Ovary (tissue), 10 donors: ENCODE measurements at places on chromosomes 3 and 15. TPM values are rescaled to one million over a fixed set of nuclear protein-coding genes. Genes with fewer than 3 reads are reported as not detected.
A peak's percentile ranks its signal among the peaks of the same experiment; 100 is the strongest.

Gene ACOX2
- 15.3 TPM for total RNA-seq

Gene NR2E3
- 0.69 TPM for total RNA-seq

Gene IL5RA
- total RNA-seq: 0.99 TPM

Gene SLC22A13
- 0.15 TPM for total RNA-seq

Gene SLC51A
- total RNA-seq: 4.6 TPM

Gene MAP6D1
- 3.1 TPM for total RNA-seq

Gene SENP7
- 24.7 TPM for total RNA-seq

DNA sequence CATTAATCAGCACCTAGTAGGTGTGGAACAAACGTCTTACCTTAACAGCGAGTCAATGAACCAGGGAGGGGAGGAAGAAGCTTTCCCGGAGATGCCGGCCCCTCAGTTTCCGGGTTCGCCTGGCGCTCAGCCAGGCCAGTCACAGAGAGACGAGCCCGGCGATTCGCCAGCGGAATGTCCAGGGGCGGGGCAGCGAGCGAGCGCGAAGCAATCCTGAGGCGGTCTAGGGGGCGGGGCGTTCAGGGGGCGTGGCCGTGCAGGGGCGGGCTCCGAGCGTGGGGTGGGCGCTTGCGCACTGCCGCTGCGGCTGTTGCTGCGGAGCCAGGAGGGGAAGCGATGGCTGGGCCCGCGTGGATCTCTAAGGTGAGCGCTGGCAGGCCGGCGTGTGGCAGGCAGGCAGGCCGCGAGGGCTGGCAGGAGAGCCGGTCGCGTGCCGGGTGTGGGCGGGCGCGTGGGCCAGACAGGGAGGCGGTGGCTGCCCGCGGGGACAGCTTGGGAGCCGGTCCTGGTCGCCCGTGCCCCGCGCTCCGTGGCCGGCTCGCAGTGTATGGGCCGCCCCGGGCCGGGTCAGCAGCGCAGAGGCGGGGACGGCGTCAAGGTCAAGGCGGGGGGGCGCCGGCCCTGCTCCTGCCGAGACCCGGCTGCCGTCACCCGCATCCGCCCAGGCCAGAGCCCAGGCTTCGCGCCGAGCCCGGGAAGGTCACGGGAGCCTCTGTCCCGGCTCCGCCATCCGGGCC, at the start of gene IDH3A:
Gene IDH3A (plus strand): TSS at position 295 of the 737 bp plus-strand sequence. CDS start 42 bp downstream, at position 337.
- peak within 1 kb of the TSS; percentile 59 for H3K4me3 ChIP-seq
- H3K27me3 ChIP-seq: no peaks in the 10 kb centered on the region
- DNase-seq: peak; percentile 100

- no peak overlapping the region for H3K27ac ChIP-seq
- H3K4me1 ChIP-seq: no peaks in the 10 kb centered on the region
- no peak for DNase-seq
- no peaks in the 10 kb centered on the region for H3K27me3 ChIP-seq
Measured at GRCh38 chr3:80000022-80000421, 232.2 kb upstream of the ROBO1 start.

DNA sequence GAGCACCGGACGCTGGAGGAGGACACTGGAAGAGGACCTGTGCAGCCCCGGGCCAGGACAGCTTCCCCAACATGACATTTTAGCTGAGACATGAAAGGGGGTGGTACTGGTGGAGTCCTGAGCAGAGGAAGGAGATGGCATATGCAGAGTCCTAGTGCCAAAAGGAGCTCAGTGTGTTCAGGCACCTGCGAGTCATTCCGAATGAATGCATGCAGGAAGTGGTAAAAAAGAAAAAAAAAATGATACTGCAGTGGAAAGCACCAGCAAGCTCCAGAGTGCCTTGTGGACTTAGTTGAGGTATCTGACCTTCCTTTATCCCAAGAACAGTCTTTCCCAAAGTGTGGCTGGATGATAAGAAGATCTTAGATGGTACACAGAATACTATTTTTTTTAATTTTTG, 6.6 kb upstream of the ZNF148 start:
- H3K27ac ChIP-seq: no peak overlapping the region
- DNase-seq: no peak
- H3K4me1 ChIP-seq: no peaks in the 10 kb centered on the region
- no peak overlapping the region for H3K4me3 ChIP-seq
- no peaks in the 10 kb centered on the region for H3K27me3 ChIP-seq

DNA sequence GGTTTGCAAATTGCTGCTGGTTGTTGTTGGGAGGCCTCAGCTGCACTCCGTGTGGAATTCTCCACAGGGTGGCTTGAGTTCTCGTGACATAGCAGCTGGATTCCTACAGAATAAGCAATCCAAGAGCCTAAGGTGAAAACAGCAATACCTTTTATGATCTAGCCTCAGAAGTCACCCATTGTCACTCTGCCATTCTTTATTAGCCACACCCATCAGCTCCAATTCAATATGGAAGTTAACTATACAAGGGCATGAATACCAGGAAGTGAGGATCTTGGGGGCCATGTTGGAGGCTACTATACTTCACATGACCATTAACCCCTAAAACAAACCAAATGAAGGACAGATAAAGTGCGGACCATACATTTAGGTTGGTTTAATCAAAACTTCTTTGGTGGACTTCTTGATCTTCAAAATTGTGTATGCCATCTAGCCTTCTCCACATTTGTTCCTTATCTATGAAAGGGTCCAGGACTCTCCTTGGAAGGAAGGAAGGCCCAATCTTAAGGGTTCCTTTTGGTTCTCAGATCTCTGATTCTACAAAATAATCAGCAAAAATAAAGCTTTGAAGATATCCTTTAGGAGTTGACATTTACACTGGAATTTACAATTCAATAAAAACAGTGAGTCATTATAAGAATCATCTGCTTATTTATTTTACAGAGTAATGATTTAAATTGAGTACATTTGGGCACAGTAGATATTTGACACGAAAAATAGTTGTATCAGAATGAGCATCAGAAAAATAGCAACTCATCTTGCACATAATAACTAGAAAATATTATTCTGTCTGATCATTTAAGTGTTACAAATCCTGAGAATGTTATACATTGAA, 21.5 kb downstream of the CIAO2A start:
- no peak for DNase-seq
- no peak overlapping the region for H3K4me3 ChIP-seq
- no peak overlapping the region for H3K27ac ChIP-seq
- H3K4me1 ChIP-seq: peaks cover 8% of the 10 kb centered on the region

- H3K4me3 ChIP-seq: no peak overlapping the region
- no peaks in the 10 kb centered on the region for H3K4me1 ChIP-seq
- H3K27ac ChIP-seq: no peak overlapping the region
- no peak for DNase-seq
Measured at GRCh38 chr3:7166460-7166859, 305.5 kb downstream of the GRM7 start.

- H3K27ac ChIP-seq: peak overlapping the region; percentile 63
- peak overlapping the region; percentile 82 for H3K4me3 ChIP-seq
- no peaks in the 10 kb centered on the region for H3K27me3 ChIP-seq
- no peaks in the 10 kb centered on the region for H3K36me3 ChIP-seq
- peaks cover 12% of the 10 kb centered on the region for H3K4me1 ChIP-seq
- no peak for DNase-seq
Measured at GRCh38 chr3:16514021-16514700, 662 bp upstream of the RFTN1 start.

DNA sequence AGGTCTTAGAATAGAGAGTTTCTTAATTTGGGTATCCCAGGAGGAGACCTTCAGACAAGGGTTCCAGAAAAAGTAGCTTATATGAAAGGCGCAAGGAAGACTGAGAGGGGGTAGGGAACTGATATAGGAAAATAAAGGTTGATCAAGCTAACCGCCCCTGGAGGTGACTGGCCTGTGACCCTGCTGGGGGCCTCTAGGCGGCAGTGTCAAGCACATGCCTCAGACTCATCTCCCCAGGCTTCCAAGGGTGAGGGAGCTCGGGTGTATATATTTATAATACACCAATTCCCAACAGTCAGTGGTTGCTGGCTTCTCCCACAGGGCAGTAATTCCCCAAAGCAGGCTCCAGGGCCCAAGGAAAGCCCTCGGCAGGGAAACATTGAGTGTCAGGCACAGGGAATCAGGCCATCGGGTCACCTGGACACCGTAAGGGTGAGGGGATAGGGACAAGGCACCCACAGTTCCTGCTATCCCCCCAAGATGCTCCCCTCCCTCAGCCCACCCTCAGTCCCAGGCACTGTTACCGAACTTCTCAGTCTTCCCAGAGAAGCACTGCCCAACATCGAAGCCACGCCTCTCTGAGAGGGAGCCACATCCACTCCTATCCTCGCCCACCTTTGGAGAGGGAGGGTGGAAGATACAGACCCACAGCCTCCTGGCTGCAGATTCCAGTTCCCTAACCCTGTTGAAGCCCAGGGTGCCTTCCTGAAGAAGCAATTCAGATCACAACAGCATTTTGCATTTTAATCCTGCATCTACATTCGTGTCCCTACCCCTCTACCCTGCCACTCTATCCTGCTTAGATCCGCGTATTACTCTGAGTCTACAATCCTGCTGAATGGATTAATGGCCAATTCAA, 19.5 kb upstream of the CAV3 start:
- H3K4me3 ChIP-seq: no peak overlapping the region
- no peaks in the 10 kb centered on the region for H3K4me1 ChIP-seq
- no peak for DNase-seq
- H3K27me3 ChIP-seq: no peaks in the 10 kb centered on the region

GRCh38 chr15:99090011-99090699, 14.7 kb upstream of the SYNM start:
- no peaks in the 10 kb centered on the region for H3K4me1 ChIP-seq
- H3K27ac ChIP-seq: no peak overlapping the region
- no peak overlapping the region for H3K4me3 ChIP-seq
- H3K27me3 ChIP-seq: no peaks in the 10 kb centered on the region
- no peaks in the 10 kb centered on the region for H3K36me3 ChIP-seq
- no peak for DNase-seq

DNA sequence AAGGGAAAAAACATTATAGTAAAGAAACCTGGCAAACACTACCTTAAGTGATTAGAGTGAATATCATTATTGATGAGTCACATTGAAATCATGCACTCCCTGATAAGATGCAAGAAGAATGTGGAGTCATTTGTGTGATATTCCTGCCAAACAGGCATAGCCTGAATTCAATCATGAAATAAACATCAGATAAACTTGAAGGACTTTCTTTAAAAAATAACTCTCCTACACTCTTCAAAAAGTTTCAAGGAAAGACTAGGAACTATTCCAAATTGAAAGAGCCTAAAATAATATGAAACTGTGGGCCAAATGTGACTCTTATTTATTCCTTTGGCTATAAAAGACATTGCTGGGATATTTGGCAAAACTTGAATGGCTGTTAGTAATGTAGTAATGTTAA, 625.7 kb upstream of the LMCD1 start:
- H3K27me3 ChIP-seq: no peaks in the 10 kb centered on the region
- H3K4me3 ChIP-seq: no peak overlapping the region
- H3K4me1 ChIP-seq: peaks cover 2% of the 10 kb centered on the region
- no peak overlapping the region for H3K27ac ChIP-seq

DNA sequence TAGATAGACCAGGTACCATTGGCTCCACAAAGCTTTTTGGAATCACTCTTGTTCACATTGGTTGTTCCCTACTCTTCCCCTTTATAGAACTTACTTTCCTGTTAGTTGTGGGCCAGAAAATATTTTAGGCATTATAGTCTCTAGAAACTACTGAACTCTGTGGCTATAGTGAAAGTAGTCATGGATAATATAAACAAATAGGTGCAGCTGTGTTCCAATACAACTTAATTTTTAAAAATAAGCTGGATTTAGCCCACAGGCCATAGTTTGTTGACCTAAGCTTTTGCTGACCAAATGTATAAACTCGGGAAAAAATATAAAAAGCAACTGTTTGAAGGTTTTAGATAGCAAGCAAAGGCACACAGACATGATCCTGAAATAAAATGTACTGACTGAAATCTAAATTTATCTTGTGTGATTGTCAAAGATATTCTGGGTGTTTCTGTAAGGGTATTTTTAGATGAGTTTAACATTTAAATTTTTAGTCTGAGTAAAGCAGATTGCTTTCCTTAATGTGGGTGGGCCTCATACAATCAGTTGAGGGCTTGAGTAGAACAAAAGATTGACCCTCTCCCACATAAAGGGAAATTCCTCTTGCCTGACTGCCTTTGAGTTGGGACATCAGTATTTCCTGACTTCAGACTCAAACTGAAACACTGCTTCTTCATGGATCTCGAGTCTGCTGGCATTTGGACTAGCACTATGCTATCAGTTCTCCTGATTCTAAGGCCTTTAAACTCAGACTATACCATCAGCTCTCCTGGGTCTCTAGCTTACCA, 13.2 kb downstream of the IQCB1 start:
- no peaks in the 10 kb centered on the region for H3K36me3 ChIP-seq
- DNase-seq: no peak
- H3K27ac ChIP-seq: no peak overlapping the region
- H3K27me3 ChIP-seq: no peaks in the 10 kb centered on the region
- no peak overlapping the region for H3K4me3 ChIP-seq

GRCh38 chr15:77839970-77840905, 207.5 kb upstream of the LINGO1 start:
- H3K4me3 ChIP-seq: no peak overlapping the region
- H3K27me3 ChIP-seq: no peaks in the 10 kb centered on the region
- H3K27ac ChIP-seq: no peak overlapping the region
- no peak for DNase-seq

DNA sequence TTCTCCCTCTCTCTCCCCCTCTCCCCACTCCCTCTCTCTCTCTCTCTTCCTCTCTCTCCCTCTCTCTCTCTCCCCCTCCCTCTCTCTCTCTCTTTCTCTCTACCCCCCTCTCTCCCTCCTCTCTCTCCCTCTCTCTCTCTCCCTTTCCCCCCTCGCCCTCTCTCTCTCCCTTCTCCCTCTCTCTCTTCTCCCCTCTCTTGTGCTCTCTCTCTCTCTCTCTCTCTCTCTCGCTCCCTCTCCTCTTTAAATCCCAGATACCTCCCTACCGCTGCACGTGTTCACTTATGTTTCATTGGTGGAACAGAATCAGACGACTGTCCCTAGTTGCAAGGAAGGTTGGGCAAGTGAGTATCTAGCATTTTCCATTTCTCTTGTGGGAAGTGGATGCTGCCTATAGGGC, 166.5 kb downstream of the EBLN2 start:
- H3K27ac ChIP-seq: no peak overlapping the region
- H3K36me3 ChIP-seq: no peaks in the 10 kb centered on the region
- no peak for DNase-seq
- H3K4me3 ChIP-seq: no peak overlapping the region

- no peak overlapping the region for H3K4me3 ChIP-seq
- H3K4me1 ChIP-seq: no peaks in the 10 kb centered on the region
- no peak overlapping the region for H3K27ac ChIP-seq
- no peaks in the 10 kb centered on the region for H3K27me3 ChIP-seq
- DNase-seq: no peak
Measured at GRCh38 chr15:59158701-59159034, 48.0 kb upstream of the LDHAL6B start.
